ENCODE measurements at places on chromosomes 11 and 22. TPM values are rescaled to one million over a fixed set of nuclear protein-coding genes. Genes with fewer than 3 reads are reported as not detected.

DNA sequence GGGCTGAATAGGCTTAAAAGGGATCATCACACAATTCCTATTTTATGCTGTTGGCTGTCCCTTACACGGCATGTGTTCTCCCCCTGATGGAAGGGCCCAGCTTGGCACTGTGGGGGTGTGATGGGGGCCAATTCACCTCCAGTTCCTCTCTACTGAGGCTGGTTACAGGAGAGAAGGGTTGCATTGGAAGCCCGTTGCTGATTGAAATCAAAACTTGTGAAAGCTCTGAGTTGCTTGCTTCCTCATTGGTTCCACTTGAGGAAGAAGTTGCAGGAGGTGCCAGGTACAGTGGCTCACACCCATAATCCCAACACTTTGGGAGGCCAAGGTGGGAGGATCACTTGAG is 13.3 kb upstream of the PRG2 start:
- DNase-seq = no peak

Gene OR5P2
- not detected for total RNA-seq

Gene PGR
- total RNA-seq = 0.95 TPM

DNA sequence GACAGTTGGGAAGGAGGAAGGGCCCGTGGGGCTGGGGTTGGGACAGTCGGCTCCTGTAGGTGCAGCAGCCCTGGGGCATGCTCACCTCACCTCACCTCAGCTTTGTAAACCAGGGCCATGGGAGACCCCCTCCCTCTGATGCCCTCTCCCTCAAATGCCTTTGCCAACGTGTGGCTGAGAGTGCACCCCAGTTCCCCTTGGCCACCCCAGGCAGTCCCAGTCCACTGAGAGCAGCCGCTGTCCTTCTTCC is 4.2 kb upstream of the NEAT1 start:
- no peak for DNase-seq

Gene TUBA8
- 2.0 TPM for total RNA-seq

Gene OR6Q1
- not detected for total RNA-seq

DNA sequence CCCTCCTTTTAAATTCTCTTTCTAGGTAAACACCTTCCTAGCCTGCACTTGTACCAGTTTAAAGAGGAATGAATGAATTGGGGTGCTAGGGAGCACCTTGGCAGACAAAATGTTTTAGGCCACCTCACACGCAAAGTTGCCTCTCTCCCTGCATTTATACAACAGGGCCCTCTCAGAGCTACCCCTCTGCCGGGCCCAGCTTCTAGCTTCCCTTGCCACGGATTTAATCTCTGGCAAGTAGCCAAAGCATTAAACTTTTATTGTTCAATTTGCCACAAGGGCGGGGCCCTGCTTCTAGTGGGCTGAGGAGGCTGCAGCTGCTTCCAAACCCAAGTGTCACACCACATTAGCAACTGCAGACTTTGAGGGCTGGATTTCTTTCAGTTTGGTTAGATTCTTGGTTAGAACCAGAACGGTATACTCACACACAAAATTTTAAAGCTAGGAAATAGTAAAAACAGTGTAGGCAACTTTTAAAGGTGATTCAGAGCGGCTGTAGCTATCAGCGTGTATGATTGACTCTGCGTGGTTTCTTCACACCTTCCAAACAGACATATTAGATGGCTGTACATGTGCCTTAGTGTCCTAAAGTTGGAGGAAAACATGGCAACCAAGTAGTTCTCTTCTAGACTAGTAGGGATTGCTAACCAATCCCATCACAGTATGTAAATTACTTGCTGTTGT is 6.5 kb downstream of the KREMEN1 start:
- DNase-seq = peak; percentile 64

Gene BTBD18
- total RNA-seq = not detected

DNA sequence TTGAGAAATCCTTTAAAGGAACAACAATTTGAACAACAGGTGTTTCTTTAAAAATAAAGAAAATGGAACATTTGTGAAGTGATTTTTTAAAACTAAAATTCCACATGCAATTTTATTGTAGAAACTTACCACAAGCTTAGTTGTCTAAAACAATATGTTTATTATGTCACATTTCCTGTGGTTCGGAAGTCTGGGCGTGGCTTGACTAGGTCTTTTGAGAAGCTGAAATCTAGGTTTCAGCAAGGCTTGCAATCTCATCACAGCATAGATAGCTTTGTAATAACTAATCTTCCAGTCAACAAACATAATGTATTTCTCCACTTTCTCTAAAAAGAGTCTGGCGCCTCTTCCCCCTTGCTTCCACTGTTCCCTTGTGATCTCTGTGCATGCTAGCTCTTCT is 27.0 kb downstream of the MS4A6A start:
- no peak for DNase-seq

Measured in transverse colon (tissue), 4 donors.